Kidney (tissue), 22 donors: ENCODE measurements at places on chromosomes 6 and 20.

DNA sequence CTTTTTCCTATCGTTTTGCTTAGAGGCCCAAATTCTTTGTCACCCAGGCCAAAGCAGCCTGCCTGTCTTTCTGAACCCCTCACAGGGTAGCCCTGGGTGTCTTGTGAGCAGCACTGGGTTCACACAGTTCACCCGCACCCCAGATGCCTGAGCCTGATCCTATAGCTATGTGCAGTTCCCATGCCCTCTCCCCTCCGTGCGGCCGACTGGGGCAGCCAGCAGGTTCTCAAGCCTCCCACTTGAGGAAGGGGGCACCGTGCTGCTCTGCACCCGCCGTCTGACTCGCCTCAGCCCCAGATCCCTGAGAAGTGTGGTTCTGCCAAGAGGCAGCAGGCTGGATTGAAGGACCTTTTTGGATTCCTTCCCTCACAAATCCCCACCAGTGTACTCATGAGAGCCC lies 89.0 kb downstream of the PSMB1 start:
- DNase-seq: no peak

DNA sequence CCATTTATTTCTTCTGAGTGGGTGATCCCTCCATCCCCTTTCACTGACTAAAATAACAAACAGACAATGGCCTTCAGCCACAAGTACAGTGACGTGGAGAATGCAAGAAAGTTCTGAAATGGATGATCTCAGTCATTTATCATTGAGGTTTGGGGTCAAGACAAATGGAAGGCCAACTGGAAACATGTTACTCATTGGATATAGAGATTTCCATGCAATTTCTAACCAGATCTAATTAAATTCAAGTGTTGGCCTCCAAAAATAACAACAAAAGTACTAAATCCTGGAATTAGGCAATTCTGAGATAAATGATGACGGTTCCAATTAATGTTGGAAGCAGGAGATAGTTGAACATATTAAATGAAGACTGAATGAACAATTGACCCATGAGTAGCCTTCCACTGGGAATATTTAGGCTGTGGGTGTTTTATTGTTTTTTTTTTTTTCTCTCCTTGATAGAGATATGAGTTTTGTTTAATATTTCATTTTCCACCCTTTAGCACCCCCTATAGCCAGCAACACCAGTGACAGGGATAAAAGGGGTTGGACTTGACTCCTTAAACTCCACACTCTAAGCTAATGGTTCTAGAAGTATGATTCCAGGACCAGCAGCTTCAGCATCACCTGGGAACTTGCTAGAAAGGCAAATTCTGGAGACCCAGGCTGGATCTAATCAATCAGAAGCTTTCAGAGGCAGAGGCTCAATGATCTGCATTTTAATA lies 112.8 kb downstream of the BCAS1 start:
- DNase-seq: no peak

- DNase-seq: no peak
These were observed 13.9 kb upstream of the IPCEF1 start for GRCh38 chr6:154370545-154370944.

- DNase-seq: no peak
These were observed 608.0 kb downstream of the PHF3 start for GRCh38 chr6:64243618-64244017.
